Activated T-helper 17 cell treated with anti-CD3 and anti-CD28 coated beads, Interleukin-2, amount 50 U/mL, for 72 hours (primary cell): ENCODE measurements at places on chromosomes 13 and 19. TPM values are rescaled to one million over a fixed set of nuclear protein-coding genes. Genes with fewer than 3 reads are reported as not detected.

The CEACAM4 gene
- not detected for total RNA-seq

The ZBTB32 gene
- 217 TPM for total RNA-seq

- ATAC-seq, result no peak
Observed at GRCh38 chr13:43985422-43986072, 105.8 kb downstream of the LACC1 start.

- ATAC-seq, result no peak
Observed at GRCh38 chr13:30392681-30393045, 29.6 kb upstream of the UBE2L5 start.

DNA sequence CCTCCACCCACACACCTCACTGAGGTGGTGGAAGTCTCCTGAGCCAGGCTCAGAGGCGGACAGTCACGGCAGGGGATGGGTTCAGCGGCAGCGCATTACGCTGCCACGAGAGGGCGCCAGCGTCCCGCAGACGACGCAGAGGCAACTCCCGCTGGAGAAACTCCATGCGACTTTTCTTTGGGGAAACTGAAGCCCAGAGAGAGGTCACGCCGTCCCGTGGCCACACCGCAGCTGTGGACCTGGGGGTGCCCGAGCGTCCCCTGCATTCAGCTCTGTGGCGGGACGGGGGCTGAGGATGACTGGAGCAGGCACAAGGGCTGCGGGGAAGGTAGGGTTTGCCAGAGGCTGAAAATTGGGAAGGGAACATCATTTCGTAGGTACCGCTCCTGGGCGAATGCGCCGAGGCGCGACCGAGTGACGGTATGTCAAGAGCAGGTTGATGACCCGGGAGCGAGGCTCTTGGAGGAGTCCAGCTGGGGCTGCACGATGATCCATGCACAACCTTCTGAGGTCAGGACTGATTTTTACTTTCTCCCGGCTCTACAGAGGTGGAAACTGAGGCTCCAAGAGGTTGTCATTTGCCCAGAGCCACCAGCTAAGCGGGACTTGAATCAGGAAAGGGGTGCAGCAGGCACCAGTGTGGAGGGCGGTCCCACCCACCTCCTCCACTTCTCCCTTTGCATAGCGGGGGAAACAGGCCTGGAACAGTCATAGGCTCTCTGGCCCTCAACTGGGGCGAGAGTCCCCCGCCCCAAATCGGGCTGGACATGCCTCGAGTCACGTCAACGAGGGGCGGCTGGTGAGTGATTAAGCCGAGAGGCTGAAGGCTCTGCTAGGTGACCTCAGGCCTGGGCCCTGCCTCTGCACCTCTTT lies 690 bp upstream of the ARRDC2 start:
- peak; percentile 74 for ATAC-seq

- ATAC-seq, result no peak
Observed at GRCh38 chr13:54016542-54016941, 987.9 kb downstream of the OLFM4 start.

DNA sequence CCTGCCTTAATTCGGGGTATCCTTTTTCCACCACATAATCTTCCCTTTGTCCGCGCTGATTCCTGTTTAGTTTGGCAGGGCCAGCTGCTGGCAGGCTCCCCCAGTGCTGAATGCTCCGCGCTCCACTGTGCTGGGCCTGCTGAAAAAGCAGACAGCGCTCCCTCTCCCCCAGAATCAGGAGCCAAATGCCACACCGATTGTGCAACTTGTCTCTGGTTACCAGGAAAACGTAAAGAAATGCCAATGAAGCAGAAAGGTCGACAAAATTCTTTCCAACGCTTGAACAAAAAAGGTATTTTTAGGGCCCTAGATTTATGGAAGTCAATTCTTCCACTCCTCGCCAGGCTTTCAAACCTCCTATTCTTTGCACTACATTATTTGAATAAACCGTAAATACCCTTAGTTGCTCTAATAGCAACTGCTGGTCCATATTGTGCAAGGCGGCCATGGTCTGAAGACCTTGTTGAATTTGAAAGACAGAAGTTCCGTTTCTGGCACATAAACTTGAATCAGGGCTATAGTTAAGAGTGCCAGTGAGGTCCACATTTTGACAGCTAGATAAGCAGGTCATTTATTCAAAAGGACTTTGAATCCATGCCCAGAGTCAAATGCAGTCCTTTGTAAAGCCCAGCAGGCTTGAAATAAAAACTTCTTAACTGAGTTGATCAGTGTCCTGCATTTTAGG lies 206.7 kb upstream of the RFC3 start:
- no peak for ATAC-seq

DNA sequence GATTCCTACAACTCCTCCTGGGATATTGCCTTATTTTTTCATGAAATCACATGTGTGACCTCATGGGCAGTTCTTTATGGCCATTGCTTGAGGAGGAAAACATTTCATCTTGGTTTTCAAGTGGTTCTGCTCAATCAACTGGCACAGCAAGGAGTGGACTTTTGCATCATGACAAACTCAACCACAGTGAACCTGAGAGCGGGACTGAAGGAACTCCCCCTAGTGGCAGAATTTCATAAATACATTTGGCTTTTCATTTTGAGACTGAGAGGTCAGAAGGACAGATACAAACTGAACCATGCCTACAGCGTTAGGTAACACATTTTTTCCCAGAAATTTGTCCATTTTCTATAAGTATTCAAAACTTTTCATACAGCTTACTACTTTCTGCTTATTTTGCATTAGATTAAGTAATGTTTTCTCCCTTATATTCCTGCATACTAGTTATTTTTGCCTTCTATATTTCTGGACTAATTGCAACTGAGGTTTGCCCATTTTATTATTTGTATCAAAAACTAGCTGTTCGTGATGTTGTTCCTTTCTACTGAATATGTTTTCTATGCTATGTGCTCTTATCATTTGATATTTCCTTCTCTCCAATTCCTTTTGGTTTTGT lies 13.4 kb upstream of the SIGLEC12 start:
- peak; percentile 77 for ATAC-seq

DNA sequence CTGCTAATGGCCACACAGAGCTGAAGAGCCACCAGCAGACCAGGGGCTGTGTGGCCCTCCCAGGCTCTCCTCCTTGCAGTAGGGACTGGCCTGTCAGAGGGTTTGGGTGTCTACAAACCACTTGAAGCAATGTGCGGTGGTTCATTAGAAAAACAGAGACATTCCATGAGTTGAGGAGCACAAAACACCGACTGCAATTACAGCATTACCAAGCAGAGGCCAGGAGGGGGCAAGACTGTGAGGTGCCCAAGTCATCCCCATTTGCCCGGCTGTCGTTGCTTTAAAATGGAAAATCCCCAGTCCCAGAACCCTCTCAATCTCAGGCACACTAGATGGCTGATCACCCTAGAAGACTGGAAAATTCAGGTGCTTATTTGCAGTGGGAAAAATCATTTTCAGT lies 15.0 kb downstream of the TMTC4 start:
- no peak for ATAC-seq
